LNCaP clone FGC (cell line): ENCODE measurements at places on chromosomes 1 and 21.

DNA sequence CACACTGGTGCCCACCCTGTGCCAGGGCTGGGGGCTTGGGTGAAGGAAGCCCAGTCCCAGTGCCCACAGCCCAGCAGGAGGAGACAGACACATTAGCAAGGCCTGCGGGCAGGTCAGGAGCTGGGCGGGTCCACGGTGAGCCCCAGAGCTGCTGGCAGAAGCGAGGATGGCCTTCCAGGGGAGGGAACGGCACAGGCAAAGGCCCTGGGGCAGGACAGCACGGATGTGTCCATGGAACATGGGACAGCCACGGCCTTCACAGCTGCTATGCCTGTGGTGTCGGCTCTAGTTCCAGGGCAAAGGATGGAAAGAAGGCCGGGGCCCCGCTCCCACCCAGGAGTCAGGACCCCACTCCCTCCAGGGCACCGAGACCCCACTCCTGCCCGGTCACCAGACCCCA, 165.0 kb upstream of the ARHGEF16 start:
- DNase-seq = no peak

DNA sequence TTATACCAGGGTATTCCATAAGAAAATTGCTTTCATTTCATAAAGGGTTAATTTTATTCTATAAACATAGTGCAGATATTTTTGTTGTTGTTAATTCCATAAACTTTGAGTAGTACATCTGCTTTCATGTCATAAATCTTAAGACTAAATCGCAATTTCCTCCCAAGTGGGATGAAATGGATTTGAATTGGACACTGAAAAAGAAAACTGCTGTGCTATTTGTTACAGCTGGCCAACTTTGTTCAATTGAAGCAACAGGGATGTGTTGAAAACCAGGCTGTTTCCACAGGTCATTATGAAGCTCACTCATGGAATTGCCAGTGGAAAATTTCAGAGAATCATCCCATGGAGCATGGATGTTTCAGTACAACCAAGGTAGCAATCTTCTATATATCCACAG, 252.5 kb upstream of the RGS18 start:
- no peak for DNase-seq

DNA sequence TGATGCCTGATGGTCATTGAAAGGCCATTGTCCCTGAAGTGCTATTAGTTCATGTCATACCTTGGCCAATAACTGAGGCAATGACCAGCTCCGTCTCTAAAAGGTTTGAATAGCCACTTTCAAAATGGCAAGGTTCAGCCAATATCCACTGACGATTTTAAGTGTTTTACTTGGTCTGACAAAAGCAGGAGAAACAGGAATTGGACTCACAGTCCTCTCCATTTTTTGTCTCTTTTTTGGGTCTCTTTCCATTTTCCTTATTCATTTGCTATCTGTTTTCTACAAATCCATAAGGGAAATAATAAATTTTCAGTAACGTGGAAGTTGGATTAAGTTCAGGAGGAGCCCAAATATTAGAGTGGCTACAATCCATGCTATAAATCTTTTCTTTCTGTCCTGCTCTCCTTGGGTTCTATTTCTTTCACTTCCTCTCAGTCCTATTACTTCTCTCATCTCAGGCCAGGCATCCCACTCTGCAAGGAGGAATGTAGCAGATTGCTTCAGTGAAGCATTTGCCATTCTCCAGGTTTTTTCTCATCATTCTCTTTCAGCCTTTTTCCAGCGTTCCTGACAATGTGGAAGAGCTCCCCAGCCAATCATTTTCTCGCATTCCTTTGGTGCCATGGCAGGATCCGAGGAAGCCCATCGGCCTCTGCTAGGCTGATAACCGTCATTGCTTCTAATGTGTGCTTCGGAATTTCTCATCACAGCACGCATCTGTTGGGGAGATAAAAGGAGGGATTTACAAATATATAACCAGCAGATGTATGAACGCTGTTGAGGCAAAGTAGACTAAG, 414.5 kb downstream of the ADGRL2 start:
- DNase-seq = no peak

- DNase-seq = peak; percentile 48
Measured at GRCh38 chr21:39217356-39218081, 34.3 kb upstream of the PSMG1 start.

DNA sequence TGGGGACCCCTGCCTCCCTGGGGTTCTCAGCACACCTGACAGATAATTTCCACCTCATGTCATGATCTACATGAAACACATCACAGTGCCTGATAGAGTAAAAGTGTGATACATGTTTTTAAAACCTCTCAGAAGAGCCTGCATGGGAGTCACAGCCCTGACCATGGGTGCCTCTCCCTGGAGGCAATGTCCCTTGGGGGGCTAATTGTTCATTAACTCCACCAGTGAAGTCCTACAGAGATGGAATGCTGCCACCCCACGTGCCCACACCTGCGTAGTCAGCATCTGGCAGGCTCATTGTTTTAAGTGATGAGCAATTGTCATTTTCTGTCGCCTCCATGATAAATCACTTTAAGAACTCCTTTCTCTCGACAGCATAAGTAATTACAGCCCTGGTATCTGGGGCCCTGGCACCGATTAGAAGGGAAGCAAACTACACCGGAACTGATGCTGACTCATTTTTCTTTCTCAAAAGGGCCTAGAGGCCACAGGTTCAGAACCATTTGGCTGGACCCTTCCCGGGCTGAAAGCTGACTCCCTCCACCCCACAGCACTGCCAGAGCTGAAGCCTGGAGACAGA, 109.6 kb upstream of the GJB5 start:
- DNase-seq = no peak

DNA sequence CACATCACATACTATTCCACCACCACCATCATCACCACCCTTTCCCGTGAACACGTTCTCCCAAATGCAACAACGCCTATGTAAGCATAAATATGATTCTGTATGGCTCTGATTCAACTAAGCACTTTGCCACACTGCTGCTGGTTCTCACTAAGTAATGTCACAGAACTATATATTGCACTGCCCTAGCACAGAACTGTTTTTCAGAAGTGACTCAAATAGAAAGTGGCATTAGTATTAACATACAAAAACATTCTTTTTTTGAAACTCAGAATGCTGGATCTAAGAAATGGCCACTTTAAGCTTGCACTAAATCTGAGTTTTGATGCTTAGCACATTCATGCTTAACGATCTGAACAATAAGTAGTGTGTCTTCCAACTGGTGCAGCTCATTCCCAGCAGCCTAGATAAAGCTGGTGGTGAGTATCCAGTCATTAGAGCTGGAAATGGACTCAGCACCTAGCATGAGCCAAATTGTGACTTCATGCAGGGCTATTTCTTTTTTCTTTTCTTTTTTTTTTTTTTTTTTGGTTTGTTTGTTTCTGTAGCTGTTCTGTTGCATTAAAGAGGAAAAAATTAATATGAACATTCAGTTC, 46.2 kb upstream of the ZC3H11B start:
- DNase-seq = no peak

- DNase-seq = no peak
Measured at GRCh38 chr21:45872902-45873301, 108.7 kb upstream of the COL6A1 start.
